Activated CD8-positive, alpha-beta memory T cell treated with anti-CD3 and anti-CD28 coated beads for 1 hour (primary cell): ENCODE measurements at places on chromosomes 5 and 9.

DNA sequence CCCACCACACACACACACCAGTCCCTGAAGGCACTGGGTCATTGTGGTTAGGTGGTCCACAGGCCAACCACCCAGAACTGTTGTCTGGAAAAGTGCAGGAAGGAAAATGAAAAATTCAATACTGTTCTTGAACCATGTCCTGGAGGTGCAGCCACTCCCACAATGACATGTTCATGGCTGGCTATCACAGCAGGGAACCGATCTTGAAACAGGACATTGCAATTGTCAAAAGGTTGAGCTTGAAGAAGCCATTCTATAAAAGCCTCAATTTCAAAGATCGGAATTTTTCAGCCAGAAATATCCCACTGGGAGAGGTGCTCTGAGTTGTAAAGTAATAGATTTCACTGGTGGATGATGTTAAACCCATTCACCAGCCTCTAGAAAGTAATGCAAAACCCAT lies 218.2 kb downstream of the GNA14 start:
- no peak for DNase-seq

- no peak for DNase-seq
Measured at GRCh38 chr9:18343784-18344183, 130.2 kb upstream of the ADAMTSL1 start.

DNA sequence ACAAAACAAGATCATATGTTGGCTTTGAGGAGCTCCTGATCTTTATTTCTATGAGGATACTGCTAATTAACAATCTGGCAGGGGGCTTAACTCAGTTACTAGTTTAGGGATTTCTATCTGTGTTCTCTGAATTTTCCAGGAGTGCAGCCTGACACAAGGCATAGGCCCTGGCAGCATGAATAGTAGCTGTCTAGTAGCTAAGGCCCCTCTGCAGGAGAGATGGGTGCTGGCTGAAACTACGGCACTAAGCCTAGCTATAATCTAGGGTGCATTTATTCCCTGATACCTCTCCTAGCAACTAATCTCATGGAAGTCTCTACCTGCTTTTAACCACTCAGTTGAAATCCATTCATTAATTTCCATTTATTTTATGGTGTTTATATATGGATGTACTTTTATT lies 268.2 kb downstream of the TMEM232 start:
- no peak for DNase-seq

DNA sequence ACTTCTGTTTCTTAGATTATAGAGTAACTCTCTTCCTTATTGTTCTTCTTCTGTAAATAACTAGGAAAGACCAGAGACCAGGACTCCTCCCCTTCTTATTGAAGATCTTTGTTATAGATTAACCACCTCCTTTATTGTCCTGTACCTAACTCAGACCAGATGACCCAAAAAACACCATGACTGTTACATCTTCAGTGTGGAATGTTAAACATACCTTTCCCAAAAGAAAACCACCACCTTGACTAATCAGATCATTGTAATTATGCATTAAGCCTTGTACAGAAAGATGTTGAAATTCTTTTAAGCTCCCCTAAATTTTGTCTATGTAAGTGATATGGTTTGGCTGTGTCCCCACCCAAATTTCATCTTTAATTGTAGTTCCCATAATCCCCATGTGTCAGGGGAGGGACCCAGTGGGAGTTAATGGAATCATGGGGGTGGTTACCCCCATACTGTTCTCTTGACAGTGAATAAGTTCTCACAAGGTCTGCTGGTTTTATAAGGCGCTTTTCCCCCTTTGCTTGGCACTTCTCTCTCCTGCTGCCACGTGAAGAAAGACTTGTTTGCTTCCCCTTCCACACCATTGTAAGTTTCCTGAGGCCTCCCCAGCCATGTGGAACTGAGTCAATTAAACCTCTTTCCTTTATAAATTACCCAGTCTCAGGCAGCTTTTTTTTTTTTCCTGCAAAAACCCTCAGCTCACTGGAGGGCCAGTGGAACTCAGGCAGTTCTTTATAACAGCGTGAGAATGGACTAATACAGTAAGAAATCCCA lies 26.3 kb downstream of the ARSB start:
- DNase-seq = no peak

GRCh38 chr5:39631958-39632357 lies 207.2 kb upstream of the DAB2 start:
- DNase-seq = no peak

DNA sequence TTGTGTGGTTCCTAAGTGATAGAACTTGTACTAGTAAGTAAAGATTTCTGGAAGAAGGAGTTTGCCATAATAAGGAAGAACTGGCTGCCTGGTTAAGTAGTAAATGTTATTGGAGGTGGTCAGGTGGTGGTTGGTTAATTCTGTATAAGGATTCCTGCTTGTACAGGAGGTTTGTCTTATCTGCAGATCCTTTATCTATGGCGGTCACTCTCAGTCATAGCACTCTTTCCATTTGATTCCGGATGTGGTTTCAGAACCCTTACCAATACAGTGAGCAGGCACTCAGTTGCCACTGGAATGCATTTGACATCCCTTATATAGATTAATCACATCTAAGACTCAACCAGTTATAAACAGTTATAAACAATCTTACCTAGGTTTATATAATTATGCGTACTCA lies 50.3 kb downstream of the RAD50 start:
- DNase-seq = no peak

DNA sequence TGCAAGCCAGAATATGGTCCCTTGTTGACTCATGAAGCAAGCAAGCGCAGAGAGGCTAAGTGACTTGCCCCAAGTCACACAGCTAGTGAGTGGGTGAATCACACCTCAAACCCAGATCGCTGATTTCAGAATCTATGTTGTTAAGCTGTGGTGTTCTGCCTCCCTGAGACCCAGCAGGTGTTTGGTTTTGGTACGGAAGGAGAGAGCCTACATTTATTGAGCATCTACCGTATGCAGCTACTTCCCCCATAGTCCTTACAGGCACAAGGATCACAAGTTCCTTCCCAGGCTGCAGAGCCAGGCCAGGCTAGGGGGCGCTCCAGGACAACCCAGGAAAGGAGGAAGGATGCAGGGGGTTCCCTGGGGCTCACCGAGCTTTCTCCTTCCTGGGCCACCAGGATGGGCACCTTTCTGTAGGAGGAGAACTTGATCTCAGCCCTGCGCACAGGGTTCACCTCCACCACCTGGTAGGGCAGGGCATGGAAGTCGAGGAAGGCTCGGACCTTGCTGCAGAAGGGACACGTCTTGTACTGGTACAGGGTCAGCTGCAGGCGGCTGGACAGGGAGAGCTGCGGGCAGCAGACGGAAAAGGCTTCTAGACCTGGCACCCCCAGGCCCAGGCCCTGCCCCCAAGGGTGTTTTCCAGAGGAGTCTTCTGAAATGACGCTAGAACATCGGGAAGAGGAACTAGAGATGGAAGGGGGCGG lies 2.5 kb downstream of the PTGES2 start:
- no peak for DNase-seq
